Tongue (tissue), 3 donors: ENCODE measurements at places on chromosomes 2 and 18.

GRCh38 chr18:7000484-7001096 is 117.0 kb downstream of the LAMA1 start:
- DNase-seq, result peak; percentile 50

- no peak for DNase-seq
These were observed 109.2 kb upstream of the CHRNA1 start for GRCh38 chr2:174873471-174873870.

GRCh38 chr18:36316246-36316645 is 18.7 kb downstream of the FHOD3 start:
- no peak for DNase-seq

GRCh38 chr2:230589497-230590015 is 123.1 kb upstream of the CAB39 start:
- no peak for DNase-seq

DNA sequence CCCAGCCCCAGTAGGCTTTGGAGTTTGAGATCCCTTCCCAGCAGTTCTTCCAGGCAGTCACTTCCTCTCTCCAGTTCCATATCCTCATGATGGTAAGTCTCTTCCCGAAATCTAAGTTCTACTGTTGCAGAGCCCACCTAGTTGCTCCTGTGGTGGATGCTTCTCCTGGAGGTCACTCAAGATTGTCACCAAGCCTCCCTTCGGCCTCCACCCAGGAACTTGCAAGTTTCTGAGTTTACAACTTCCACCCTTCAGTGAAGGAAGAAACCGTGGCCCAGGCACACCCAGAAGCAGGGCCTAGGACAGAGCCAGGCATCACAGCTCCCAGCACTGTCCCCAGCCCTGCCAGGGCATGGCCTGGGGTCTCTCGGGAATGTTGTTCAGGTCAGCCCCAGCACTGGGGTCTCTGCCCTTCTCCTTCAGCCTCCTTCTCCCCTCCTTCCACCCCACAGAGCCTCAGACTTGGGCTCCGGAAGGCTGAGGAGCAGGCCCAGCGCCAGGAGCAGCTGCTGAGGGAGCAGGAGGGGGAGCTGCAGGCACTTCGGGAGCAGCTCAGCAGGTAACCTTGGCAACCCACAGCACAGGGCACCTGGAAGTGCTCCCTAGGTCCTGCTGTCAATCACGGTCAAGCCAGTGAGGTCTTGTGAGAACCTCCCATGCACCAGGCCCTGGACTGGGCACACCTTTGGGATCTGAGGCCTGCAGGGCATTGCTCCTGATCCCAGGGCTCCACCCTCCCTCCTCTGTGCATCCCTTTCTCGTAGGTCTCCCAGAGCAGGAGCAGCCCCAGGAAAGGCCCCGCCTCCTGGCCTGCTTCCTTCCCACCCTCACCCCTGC is 7.1 kb downstream of the RUFY4 start:
- DNase-seq, result no peak

DNA sequence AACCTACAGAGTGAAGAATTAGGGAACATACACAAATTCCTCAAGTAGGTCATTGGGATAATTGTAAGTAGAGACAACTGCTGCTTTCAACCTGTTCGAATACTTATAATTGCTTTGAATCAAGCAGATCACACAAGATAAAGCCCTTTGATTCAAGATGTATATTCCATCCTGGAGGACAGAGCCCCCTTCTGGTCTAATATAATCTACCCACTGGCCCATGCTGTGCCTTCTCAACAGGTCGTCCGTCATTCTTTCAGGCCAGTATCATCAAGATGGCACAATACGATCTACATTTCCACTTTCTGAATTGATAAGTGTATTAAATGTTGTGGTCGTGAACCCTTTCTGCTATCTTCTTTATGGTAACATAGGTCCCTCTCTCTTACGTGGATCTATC is 387.0 kb upstream of the CDH19 start:
- DNase-seq, result no peak

- no peak for DNase-seq
These were observed 96.3 kb upstream of the AQP4 start for GRCh38 chr18:26961839-26962238.

DNA sequence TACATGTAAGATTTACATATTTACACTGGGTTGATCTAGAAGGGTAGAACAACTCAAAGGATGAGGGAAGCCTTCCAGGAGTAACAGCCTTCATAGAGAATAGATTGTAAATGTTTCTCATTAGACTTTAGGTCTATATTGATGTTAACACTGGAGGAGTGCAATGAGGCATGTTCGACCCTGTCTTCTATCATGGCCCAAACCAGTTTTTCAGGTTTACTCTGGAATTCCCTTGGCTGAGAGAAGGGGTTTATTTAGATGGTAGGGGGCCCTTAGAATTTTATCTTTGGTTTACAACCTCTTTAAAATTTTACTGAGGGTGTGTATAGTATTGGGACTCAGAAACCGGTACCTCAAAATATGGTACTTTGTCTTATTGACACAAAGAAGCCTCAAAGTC is 634.9 kb upstream of the PIK3C3 start:
- peak; percentile 41 for DNase-seq

- DNase-seq, result no peak
These were observed 758.0 kb upstream of the NRXN1 start for GRCh38 chr2:51789918-51790317.

- DNase-seq, result no peak
These were observed 114.3 kb downstream of the ARHGEF4 start for GRCh38 chr2:130951018-130951417.

DNA sequence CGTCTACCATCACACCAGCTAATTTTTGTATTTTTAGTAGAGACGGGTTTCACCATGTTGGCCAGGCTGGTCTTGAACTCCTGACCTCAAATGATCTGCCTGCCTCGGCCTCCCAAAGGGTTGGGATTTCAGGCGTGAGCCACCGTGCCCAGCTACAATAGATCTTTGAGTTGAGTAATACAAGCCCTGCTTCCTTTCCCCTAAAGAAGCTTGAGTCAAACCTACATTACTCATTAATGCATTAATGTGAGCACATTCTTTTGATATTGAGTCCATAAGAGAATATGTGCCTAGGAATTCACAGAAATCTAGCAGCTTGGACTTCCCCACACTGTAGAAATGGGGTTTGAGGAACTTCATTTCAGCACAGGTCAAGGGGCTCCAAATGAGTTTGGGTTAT is 39.6 kb downstream of the PSMG2 start:
- no peak for DNase-seq

DNA sequence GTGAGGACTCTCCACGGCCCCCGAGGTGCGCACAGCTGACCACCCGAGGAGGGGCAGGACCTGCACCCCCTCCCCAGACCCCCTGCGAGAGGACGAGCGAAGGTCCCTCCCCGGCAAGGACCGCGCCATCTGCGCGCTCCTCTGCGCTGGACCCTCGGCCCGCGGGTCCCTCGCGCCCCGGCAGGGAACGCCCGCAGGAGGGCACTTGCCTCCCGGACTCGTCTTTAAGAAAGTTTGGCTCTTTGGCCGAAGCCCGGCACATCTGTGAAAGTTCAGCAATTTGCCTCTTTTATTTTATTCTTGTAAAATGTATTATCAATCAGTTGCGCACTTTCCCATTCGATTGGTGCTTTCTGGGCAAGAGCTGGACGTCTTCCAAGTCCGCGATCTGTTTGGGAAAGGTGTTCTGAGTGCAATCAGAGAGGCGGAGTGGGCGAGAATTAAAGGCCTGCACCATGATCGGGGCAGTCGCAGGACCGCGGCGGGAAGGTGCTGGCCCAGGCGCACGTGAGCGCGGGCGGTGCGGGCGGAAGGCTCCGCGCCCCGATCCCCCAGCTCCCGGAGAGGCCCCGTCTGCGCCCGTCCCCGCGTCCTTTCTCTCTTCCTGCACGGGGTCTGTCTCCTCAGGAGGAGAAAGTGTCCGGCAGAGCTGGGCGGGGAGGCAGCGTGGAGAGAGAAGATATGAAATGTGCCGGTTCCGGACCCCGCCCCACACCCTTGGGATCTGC is 1.6 kb upstream of the ALKAL2 start:
- DNase-seq, result peak; percentile 24

GRCh38 chr18:62479574-62479973 is 43.3 kb upstream of the ZCCHC2 start:
- DNase-seq, result no peak

DNA sequence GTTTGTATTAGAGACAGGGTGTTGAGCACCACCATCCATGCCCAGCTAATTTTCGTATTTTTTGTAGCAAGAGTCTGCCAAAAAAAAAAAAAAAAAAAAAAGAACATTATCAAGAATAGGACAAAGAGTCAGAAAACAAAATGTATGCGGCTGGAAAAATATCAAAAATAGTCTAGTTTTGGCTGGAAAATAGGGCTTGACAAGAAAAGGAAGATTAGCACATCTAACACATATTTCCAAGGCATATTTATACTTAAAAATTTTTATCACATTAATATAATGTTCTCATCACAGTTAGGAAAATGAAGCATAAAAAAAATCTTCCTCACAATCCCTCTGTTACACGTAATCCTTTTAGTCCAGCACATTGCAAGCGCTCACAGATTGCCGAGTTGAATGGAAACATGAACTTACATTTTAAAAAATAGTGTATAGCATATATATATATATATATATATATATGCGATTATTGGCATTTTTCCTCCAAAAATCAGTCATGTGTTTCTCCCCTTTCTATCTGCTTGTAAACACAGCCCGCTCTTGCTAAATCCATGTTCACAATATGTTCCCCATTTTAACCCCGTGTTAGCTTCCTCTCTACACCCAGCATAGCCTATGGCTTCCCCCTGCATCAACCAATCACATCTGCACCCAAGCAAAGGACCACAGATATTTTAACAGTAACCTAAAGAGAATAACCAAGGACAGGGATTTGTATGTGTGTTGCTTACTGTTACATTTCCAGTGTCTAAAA is 183.0 kb downstream of the AFF3 start:
- DNase-seq, result no peak

DNA sequence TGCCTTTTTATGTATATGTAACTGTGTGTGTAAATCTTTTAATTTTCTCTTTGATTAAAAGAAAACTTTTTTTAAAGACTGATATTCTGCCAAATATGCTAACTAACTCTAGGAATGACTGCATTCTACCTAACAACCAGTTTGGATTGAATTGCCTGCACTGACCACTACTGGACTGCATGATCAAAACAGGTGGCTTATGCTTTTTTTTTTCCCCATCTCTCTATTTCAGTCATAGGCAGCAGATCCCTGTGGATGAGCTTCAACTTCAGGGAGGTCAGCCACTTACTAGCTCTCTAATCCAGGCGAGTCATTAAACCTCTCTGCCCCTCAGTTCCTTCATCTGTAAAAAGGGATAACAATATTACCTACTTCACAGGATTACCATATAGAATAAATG is 138.6 kb upstream of the SERTAD2 start:
- no peak for DNase-seq

DNA sequence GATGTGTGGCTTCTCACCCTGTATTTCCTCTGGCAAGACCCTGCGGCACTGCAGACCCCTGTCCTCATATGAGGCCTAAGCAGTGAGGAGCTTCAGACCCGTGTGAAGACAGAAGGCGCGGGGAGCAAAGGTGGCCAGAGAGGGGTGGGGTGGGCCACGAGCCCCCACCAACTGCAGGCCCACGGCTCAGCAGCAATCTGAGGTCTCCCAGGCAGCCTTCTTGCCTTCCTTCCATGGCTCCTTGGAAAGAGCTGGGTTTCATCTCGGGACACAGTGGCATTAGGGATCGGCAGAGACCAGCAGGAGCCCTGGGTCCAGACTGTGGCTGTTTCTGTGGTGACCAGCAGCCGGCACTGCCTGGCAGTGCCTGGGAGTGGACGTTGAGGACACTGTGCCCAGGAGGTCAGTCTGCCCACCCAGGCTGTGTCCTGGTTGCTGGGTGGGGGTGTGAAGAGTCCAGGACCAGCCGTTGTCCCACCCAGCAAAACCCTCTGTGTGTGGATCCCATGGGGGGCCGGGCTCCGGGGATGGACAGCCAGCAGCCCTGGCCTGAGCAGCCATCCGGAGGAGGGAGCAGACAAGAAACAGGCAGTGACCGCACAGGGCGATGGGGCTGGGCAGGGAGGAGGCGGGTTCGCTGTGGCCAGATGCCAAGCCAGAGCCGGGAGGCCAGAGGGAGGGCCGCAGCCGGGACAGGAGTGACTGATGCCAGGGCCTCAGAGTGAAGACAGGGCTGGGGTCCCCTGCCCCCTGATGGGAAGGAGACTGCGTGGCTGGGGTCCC is 73.8 kb downstream of the RRM2 start:
- DNase-seq, result peak; percentile 40

DNA sequence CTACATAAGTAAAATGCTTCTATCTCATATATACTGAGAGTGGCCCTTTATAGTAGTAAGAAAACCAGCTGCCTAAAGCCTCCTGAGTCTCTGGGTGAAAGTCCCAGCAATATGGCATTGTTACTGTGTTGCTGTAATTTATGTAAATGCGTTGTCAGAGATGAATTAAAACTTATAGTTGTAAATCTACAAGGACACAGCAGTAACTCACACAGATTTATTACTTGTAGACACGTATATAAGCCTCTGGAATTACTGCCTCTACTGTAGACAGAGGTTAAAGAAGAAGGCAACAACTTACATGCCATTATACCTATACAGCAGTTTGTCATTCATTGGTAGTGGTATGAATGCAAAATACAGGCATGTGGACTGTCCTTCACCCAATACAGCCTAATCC is 169.1 kb upstream of the BOD1L2 start:
- DNase-seq, result no peak

DNA sequence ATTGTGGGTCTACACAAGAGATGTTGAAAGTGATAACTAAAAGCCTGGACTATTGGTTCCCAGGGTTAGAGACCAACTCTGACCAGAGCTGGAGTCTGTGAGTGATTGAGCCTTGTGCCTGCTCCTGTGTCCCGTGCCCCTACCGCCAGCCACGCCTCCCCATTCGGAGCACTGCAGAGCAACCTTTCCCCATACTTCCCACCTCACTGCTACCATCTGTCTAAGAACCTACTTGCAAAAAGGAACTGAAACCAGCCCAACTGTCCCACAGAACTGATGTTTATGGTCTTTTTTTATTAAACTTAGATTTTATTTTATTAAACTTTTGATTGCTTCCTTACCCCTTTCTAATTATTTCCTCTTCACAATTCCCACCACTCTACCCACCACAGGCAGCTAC is 300.3 kb upstream of the MGAT5 start:
- DNase-seq, result no peak

- no peak for DNase-seq
These were observed 64.7 kb downstream of the FAM228A start for GRCh38 chr2:24239553-24239952.

DNA sequence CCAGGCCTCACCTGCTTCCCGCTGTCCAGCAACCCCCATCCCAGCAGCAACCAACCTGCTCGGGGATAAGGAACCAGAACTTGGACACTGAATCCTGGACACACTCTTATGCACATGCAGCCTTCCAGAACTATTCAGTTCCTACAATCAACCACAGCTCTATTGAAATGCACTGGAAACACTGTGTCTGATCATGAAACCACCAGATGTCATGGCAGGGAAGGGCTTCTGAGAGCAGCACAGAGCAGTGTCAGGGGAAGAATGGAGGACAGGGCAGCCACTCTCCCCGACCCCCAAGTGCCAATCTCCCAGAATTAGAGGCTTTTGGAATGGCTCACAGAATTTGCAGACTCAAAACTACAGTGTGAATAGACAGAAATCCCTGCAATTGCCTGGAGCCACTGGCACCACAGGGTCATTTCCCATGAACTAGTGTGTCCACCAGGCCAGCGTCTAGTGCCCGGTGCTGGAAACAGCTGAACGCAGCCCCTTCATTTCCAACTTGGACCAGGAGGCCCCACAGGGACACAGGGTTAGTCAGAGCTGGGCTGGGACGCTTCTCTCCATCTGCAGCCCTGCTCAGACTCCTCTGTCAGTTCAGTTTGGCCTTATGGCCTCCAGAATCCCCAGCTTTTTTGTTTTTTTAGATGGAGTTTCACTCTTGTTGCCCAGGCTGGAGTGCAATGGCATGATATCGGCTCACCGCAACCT is 25.5 kb downstream of the MRPL35 start:
- DNase-seq, result no peak
